ENCODE measurements at places on chromosomes 1 and 21.
A peak's percentile ranks its signal among the peaks of the same experiment; 100 is the strongest.

DNA sequence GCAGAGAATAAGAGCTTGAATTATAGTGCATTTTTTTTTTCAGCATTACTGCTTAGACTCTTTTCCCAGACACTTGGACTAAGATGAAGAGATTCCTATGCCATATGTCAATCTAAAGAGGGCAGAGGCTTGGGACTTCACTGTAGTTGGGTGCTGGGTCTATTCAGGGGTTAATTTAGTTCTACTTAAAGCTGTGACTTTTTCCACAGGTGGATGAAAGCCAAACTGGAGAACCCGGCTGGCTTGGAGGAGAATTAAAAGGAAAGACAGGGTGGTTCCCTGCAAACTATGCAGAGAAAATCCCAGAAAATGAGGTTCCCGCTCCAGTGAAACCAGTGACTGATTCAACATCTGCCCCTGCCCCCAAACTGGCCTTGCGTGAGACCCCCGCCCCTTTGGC is 104.8 kb downstream of the ATP5PO start:
- DNase-seq = no peak

- no peak for DNase-seq
Observed at GRCh38 chr1:205199090-205199930, 12.2 kb downstream of the DSTYK start.

DNA sequence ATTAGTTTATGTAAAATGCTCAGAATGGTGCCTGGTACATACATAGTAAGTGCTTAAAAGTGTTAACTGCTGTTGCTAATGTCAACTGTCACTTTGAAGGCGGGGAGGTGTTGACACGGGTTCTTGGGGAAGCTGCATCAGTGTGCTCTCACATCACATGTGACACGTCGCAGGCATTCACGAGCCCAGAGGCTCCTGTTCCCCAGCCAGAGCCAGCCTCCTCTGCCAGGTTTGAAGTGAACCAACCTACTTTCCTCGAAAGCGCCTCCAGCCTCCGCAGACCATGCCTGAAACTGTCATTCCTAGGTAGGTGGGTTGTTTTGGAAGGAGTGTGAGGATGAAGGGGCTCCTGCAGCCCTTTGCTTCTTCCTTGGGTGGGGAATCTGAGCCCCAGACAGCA is 13.8 kb downstream of the GALNT2 start:
- no peak for DNase-seq

DNA sequence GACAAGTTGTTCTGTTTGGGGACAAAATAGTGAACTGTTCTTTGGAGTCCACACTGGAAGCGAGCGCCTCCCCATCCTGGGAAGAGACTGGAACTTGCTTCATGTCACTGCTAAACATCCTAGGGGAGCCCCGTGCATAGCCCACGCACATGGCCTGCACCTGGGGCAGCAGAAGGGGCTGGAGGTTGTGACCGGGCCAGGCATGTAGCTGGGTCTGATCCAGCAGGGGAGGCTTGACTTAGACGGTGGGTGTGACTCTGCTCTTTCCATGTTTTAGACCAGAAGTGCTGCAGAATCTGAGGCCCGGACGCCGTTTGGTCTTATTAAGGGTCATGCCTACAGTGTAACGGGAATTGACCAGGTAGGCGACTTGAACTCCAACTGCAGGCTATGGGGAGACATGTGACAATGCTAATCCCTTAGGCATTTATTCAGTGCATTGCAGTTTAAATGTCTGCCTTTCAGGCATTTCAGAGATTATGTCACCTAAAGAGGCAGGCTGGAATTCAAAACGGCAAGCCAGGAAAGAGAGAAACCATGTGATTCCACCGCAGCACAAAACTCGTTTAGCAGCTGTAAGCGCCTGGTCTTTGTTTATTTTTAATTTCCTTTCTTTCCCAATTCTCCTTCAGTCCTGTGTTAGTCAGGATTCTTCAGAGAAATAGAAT is 21.8 kb downstream of the CAPN9 start:
- DNase-seq = no peak

- DNase-seq = peak; percentile 67
Observed at GRCh38 chr1:20361805-20362381, 71.2 kb downstream of the VWA5B1 start.

- DNase-seq = no peak
Observed at GRCh38 chr1:248783367-248783766, 27.8 kb upstream of the LYPD8 start.

DNA sequence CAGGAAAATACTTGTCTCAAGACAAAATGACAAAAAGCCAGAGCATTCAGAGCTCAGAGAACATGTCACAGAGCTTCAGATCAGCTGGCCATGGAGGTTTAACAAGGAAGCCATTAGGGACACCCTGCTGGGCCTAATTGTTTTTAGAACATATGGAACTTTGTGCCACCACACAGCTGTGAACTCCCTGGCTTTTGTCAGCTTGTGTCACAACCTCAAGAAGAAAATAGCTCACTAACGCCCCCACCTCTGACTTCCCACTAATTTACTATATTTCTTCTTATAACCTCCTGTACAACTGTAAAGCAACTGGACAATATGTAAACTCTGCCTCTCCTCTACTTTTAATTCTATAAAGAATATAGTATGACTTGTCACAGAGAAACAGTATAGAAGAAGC is 21.0 kb upstream of the TDRD10 start:
- no peak for DNase-seq

DNA sequence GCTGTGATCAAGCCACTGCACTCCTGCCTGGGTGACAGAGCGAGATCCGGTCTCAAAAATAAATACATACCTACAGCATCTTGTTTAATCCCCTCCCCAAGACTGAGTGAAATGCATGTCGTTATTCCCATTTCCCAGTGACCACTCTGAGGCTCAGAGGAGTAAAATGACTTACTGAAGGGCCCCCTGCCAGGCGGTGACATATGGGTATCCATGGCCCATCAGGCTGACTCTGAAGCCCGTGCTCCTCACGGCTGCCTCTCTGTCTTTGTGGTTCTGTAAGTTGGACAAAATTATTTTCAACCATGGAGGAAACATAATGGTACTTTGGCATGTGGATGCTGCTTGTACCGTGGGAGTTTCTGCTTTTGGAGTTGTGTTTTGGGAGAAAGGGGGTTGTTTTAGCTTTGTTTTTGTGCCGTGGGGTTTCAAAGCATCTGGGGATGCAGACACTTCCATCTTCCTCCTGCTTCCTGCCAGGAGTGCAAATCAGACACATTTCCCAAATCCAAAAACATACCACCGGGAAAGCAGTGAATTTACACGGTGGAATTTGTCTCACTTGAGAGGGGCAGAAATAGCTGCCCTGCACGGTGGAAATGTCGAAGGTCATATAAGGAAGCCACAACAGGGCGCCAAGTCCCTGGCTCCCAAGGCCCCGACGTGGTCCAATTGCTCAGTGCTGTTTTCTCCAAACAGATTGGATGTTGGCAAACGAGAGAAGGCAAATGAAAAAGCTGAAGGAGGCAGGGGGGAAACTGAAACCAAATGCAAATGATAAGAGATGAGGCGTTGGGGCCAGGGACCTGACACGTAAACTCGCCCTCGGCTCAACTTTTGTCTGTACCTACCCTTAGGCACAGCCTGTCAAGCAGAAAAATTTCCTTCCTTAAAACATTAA is 17.1 kb upstream of the PINK1 start:
- DNase-seq = no peak

DNA sequence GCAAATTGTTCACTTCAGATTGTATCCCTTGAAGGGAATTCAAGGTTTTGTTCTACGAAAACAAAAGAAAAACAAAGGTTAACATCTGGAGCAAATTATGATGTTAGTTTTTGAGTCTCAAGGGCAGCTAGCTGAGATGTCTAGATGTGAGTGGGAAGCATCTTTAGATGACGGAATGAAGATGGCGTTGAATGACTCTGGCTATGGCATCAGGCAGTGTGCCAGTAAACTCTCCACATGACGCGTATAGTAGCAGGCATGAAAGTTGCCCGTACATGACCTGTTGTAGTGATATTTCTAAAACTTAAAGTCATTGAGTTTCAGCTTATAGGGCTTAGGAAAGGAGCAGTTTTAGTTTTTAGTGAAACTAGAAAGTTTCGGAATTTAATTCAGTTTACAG is 12.3 kb upstream of the SDC3 start:
- no peak for DNase-seq

DNA sequence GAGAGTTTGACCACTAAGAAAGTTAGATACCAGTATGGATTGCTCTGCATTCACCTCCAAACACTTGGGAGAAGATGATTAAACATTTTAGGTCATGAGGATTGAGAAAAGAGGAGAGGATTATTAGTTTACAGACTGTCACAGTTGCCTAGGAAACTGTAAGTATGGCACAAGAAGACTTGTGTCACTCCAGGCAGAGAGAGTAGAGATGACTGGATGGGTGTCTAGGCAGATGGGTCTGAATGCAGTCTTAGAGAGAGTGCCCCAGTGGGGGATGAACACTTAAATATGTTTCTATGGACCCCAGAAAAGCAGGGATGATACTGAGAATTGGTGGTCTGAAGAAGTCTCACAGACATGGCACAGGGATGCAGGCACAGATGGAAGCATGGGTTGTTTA is 477.6 kb upstream of the B3GALT2 start:
- DNase-seq = no peak

DNA sequence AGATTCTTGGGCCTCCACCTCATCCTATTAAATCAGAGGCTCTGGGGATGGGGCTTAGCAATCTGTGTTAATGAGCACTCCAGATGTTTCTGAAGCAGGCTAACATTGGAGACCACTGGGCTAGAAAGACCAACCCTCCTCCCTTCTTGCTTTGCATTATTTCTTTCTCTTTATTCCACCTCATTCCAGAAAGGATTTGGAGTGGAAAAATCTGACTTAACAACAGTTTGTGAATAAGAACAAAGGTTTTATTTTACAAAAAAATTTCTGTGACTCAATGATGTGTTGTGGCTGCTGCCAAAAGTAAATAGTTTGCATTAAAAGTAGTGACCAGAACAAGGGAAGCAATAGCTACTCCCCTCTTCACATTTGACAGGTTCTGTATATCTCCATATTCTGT is 79.4 kb downstream of the TGFB2 start:
- no peak for DNase-seq

GRCh38 chr1:41017141-41018017 is 4.1 kb downstream of the SLFNL1 start:
- no peak for DNase-seq

DNA sequence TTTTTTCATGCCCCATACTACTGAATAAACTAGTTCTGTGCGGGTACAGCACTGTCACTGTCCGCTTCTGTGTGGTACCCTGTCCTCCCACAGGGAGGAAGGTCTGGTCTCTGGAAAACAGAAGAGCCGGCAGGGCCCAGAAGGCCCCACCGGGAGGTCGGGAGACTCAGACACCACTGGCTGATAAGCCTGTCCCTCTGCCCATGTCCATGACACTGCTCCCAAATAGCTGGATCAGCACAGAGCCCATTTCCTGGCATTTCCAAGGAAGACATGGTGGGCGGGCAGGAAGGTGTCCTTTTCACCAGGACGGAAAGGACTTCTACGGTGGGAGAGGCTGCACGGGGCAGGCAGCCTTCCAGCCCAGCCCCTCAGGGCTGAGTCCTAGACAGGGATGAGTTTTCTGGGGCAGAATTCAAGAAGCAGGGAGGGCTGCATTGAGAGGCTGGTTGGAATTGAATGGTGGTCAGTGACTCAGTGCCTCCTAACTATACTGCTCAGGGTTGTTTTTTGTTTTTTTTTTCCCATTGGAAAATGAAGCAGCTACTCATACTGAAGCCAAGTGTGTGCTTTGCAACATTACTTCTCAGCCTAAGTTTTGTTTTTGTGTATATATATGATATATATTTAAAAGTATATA is 7.1 kb downstream of the PSRC1 start:
- DNase-seq = no peak

Measured in NCI-H345 (cell line).